ENCODE measurements at places on chromosomes 5 and 9. TPM values are rescaled to one million over a fixed set of nuclear protein-coding genes. Genes with fewer than 3 reads are reported as not detected.

- no peaks in the 10 kb centered on the region for H3K36me3 ChIP-seq
- no peak overlapping the region for H3K27ac ChIP-seq
- peaks cover 16% of the 10 kb centered on the region for H3K4me1 ChIP-seq
- H3K4me3 ChIP-seq = no peak overlapping the region
These were observed 394.1 kb upstream of the WWC1 start for GRCh38 chr5:167897371-167897770.

The NRARP gene
- 9.2 TPM for total RNA-seq

DNA sequence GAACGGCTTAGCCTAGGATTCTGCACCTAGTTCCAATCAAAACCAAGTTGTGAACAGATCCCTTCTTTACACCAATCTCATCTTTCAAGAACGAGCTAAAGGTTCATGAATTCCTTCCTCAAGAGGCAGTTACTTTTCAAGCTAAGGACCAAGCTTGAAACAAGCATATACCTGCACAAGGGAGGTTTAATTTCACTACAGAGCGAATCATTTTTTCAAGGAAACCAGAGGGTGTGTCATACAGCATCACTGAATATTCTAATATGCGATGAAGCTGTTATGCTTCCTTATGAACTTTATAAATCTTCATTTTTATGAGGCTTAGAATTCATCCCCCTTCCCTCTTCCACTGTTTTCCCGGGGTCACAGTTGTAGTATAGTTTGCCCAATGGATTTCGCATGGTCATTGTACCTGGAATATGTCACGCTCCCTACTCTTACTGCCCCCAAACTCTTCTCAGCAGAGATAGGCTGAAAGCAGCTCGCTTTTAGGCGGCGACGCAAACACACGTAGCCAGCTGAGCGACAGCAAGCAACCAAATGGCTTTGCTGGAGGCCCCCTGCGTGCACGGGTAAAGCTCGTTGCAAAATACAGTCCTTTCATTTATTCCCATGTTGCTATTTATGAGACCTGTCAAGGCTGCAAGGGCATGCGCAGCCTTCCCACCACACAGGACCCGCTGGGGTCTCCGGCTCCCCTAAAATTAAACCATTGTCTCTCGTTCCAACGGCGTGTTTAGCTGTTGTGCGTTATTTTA lies 832 bp downstream of the LMBRD2 start:
- DNase-seq = no peak
- H3K4me3 ChIP-seq = peak overlapping the region; percentile 96
- peak overlapping the region; percentile 96 for H3K27ac ChIP-seq
- peaks cover 4% of the 10 kb centered on the region for H3K36me3 ChIP-seq
- H3K4me1 ChIP-seq = peaks cover 43% of the 10 kb centered on the region

DNA sequence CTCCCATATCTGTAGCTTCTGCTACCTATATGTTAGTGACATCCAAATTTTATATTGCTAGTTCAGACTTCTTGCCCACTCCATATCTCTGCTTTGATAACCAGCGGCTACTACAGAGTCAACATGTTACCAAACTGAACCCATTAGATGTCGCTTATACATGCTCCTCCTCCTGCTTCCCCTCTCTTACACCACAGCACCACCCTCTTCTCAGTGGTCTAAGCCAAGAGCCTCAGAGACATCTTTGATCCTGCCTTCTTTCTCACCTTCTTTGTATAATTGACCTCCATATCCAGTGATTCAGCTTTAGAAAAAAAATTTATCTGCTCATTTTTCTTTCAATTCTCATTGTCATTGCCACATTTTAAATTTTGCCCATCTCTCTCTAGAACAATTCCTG lies 408.2 kb upstream of the TLE4 start:
- H3K36me3 ChIP-seq = no peaks in the 10 kb centered on the region
- peaks cover 28% of the 10 kb centered on the region for H3K4me1 ChIP-seq
- no peak overlapping the region for H3K27ac ChIP-seq
- H3K4me3 ChIP-seq = no peak overlapping the region
- no peak for DNase-seq

The TCF7 gene
- 7.5 TPM for total RNA-seq

GRCh38 chr5:62538017-62538942 lies 40.3 kb upstream of the LRRC70 start:
- H3K36me3 ChIP-seq = peaks cover 17% of the 10 kb centered on the region
- DNase-seq = no peak
- no peaks in the 10 kb centered on the region for H3K27me3 ChIP-seq
- H3K4me3 ChIP-seq = no peak overlapping the region
- no peak overlapping the region for H3K27ac ChIP-seq

The OR13C2 gene
- total RNA-seq = not detected

The CDH9 gene
- total RNA-seq = 1.2 TPM

The RASEF gene
- total RNA-seq = 3.7 TPM

The CXXC5 gene
- 38.3 TPM for total RNA-seq

GRCh38 chr9:81558091-81558830 lies 131.1 kb downstream of the TLE1 start:
- H3K36me3 ChIP-seq = no peaks in the 10 kb centered on the region
- H3K4me3 ChIP-seq = no peak overlapping the region
- H3K27me3 ChIP-seq = peaks cover 3% of the 10 kb centered on the region
- no peak for DNase-seq
- H3K4me1 ChIP-seq = peaks cover 38% of the 10 kb centered on the region

- peak; percentile 71 for DNase-seq
- no peaks in the 10 kb centered on the region for H3K36me3 ChIP-seq
- H3K4me1 ChIP-seq = no peaks in the 10 kb centered on the region
- H3K27ac ChIP-seq = no peak overlapping the region
These were observed 16.0 kb upstream of the PUM3 start for GRCh38 chr9:2859776-2860379.

GRCh38 chr9:472479-473075 lies 257.9 kb downstream of the DOCK8 start:
- DNase-seq = no peak
- H3K36me3 ChIP-seq = peaks cover 13% of the 10 kb centered on the region
- peaks cover 34% of the 10 kb centered on the region for H3K4me1 ChIP-seq

- H3K4me1 ChIP-seq = no peaks in the 10 kb centered on the region
- no peaks in the 10 kb centered on the region for H3K36me3 ChIP-seq
- H3K27me3 ChIP-seq = peaks cover 40% of the 10 kb centered on the region
- H3K27ac ChIP-seq = no peak overlapping the region
These were observed 465.0 kb downstream of the MTRR start for GRCh38 chr5:8333977-8334376.

The RHOBTB3 gene
- total RNA-seq = 154 TPM

The RARS1 gene
- 93.9 TPM for total RNA-seq

DNA sequence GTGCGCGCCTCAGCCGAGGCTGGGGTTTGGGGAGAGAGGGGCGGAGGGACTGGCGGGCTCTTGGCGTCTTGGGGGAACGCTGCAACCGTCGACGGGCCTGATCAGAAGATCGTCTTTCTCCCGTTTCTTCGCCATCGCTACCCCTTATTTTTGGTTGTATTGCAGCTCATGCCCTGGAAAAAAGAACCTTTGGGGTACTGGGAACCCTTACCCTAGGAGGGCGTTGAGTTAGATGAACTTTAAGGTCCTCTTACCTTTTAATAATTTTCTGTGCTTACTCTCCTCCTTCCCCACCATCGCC lies 719 bp downstream of the PAIP2 start:
- H3K4me1 ChIP-seq = peaks cover 30% of the 10 kb centered on the region
- H3K4me3 ChIP-seq = peak overlapping the region; percentile 96
- no peak for DNase-seq
- peak overlapping the region; percentile 99 for H3K27ac ChIP-seq

All from mesothelial cell of epicardium (in vitro differentiated cells).